ENCODE measurements at places on chromosomes 16 and 17.

DNA sequence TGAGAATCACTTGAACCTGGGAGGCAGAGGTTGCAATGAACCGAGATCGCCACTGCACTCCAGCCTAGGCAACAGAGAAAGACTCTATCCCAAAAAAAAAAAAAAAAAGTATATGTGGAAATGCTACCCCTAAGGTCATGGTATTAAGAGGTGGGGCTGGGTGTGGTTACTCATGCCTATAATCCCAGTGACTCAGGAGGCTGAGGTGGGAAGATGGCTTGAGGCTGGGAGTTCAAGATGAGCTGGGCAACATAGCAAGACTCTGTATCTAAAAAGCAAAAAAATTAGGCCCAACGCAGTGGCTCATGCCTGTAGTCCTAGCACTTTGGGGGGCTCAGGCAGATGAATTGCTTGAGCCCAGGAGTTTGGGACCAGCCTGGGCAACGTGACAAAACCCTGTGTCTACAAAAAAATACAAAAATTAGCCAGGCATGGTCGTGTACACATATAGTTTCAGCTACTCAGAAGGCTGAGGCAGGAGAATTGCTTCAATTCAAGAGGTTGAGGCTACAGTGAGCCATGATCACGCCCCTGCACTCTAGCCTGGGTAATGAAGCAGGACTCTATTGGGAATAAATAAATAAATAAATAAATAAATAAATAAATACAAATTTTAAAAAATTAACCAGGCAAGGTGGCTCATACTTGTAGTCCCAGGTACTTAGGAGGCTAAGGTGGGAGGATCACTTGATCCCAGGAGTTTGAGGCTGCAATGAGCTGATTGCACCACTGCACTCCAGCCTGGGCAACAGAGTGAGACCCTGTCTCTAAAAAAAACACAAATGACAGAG lies 32.3 kb upstream of the NUFIP2 start:
- no peak for DNase-seq

DNA sequence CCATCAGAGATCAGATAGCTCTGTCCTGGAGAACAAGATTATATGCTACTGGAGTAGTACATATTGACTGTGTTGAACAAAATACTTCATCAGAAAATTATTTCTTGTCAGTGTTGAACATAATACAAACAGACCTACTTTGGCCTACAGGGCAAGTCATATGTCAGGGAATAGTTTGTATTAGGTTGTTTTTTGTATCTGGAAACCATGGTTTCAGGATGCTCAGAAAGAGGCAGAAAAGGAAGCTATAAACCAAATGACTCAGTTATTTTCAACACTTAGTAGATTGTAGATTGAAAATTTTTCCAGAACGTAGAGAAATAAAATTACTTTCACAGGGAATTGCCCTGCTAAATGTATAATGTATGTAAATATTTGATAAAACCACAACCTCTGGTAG lies 198.4 kb downstream of the CYB561 start:
- DNase-seq: no peak

- DNase-seq: no peak
Measured at GRCh38 chr16:23408242-23408822, 44.7 kb downstream of the COG7 start.

DNA sequence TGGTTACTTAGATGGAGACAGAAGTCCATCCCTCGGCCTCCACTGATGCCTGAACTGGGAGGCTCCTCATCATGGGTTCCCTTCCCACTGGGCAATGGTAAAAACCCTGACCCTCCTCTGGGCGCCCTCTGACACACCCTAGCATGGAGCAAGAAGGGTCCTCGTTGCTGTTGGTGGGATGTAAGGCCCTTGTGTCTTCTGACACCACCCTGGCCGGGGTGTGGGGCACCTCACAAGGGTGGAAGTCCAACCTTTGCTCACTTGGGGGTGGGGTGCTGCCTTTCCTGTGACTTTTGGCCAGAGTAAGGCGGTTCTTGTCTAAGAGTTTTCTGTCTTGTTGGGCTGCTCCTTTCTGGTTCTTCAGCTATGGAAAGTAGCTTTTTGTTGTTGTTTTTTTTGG lies 28.7 kb downstream of the MPRIP start:
- DNase-seq: no peak
